Heart left ventricle (tissue), 16 donors: ENCODE measurements at places on chromosomes 1 and 21. TPM values are rescaled to one million over a fixed set of nuclear protein-coding genes. Genes with fewer than 3 reads are reported as not detected.

- no peak for DNase-seq
Observed at GRCh38 chr1:20634065-20634593, 871 bp downstream of the PINK1 start.

- no peak for DNase-seq
Observed at GRCh38 chr21:41319273-41319672, 2.7 kb downstream of the FAM3B start.

DNA sequence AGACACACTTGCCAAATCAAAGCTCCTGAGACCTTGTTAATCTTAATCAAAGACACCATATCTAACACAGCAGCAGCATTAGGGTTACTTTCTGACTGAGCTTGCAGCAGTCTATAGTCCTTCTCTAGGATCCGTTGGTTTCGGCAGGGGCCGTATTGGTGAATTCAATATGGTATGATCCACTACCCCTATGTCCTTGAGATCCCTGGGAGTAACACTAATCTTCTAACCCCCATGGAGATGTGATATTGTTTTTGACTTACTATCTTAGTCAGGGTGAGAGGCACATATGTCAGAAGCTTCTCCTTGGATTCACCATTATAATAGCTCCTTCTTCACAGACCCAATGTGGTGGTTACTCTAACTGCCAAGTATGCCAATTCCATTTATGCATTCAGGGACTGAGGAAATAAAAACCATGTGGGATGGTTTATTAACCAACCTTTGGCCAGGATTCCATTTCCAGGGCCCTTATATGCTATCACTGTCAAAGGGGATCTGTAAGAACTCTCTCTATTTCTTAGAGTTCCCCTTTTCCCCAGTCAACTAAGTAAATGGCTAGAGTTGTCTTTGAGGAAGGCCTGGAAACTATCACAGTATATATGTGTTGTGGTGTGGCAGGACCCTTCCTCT lies 673.6 kb upstream of the USP24 start:
- no peak for DNase-seq

DNA sequence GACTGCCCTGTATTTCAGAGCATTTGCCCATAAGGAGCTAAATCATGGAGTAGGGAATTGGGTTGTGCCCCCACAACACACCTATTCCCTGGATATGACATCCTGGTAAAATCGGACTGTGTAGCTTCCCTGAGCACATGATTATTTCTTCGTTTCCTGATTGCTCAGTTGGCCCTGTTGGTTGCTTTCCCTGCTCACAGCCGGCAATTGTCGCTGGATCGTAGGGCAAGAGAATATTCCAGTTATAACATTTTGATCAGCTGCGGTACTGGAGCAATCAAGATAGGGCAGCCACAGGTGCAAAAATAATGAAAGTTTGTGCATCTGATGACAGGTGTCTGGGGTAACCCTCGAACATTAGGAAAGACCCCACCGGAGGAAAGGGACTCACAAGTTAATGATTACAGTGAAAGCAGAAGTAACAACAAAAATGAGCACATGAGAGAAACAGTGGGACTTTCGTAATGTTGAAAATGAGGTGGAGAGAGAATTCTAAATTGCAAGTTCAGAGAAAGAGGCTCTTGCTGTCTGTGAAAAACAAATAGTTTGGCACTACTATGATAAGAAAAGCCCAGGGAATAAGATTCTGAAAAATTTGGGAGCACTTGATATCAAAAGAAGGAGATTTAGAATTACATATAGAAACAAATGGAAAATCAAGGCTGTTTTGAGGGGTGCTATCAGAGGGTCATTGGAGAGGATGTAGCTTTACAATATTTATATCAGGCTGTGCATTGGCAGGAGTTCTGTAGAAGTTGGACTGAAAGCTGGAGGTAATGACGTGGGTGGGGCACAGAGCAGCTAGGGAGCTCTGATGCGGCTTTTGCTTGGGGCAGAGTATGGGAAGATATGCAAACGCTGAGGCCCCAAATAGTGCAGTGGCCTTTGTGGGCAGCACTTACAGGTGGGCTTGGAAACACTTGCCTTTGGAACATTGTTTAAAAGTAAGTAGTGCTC lies at the start of gene MAB21L3:
MAB21L3 (plus strand) TSS at position 833 of the 957 bp plus-strand sequence. CDS start 1,217 bp downstream, outside the sequence.
- no peak for DNase-seq

DNA sequence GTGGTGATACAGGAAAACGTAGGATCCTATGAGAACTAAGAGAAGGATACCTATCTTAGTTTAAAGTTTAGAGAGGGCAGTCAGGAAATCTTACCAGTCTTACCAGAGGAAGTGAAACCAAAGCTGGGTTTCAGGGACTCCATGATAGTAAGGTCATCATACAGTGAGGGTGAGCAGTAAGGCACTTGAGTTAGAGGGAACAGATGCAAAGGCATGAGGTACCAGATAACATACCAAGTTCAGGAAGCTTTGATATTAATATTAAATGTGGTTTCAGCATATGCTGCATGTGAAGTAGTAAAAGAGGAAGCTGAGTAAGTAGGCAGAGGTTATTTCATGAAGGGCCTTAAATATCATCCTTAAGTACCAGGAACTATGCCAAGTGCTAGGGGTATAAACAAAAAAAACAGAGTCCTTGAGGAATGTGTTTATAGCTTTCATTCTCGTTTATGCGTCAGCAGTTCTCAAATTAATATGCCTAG lies 16.9 kb downstream of the ATG4C start:
- no peak for DNase-seq

- no peak for DNase-seq
Observed at GRCh38 chr1:19373211-19374082, 61.3 kb downstream of the SLC66A1 start.

DNA sequence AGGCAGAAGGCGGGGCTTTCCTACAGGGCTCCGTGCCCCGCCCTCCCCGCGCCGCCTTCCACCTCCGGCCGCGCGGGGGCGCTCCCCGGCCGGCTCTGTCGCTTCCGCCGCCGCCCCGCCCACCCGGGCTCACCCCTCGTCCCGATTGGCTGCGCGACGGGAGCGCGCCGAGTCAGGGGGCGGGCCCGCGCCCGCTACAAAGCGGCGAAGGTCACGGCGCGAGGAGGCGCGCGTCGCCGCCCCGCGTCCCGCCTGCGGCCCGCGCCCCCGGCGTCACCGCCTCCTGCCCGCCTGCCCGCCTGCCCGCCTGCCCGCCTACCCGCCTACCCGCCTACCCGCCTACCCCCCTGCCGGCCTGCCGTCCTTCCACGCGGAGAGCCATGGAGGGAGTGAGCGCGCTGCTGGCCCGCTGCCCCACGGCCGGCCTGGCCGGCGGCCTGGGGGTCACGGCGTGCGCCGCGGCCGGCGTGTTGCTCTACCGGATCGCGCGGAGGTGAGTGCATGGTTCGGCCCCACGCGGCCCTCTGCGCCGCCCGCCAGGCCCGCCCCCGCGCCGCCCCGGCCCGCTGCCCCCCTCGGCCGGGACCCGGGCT lies at the start of gene TMEM201:
TMEM201 (plus strand) TSS at position 361 of the 593 bp plus-strand sequence; CDS start at position 381, 20 bp downstream.
- peak; percentile 94 for DNase-seq

DNA sequence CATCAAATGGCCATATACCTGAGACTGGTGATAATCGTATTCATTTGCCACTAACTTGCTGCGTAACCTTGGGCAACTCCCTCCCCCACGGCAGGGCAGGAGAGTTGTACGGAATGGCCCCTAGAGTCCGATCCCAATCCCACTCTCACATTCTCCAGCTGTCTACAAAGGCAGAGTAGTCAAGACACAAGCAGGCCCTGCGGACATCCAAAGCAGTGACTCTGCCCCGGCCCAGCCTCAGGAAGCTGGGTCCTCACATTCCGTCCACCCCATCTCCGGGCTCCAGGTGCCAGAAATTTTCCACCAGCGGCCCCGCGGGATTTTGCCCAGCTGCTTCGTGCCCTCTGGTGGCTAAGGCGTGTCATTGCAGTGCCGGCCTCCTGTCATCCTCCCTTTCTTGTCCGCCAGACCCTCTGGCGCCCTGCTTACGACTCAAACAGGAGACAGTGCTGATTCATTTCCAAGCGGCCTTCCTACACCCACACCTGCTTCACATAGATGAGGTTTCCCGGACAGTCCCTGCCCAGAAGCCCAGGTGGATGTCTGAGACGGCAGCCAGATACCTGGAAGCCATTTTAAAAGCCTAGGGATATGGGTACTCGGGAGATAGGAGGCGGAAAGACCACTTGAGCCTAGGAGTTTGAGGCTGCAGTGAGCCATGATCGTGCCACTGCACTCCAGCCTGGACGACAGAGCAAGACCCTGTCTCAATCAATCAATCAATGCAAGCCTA lies 2.9 kb upstream of the S100A2 start:
- peak; percentile 90 for DNase-seq

DNA sequence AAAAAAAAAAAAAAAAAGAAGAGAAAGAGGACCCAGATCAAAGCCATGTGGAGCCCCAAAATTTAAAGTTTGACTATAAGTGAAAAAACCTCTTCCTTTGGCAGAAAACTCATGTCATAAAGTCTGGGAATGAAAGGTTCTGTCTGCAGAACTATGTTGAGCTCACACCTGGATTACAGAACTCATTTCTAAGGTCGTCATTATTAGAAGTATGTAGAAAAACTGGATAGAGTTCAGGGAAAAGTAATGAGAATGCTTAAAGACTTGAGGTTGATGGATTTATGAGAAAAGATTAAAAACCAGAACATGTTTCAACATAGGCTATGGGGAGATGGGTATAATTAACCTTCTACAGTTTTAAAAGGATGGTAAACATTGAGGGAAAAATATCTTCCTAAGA lies 90.7 kb upstream of the COL11A1 start:
- DNase-seq: no peak

GRCh38 chr1:59345221-59345620 lies 48.3 kb downstream of the FGGY start:
- DNase-seq: no peak

- DNase-seq: no peak
Observed at GRCh38 chr21:42189431-42189830, 29.5 kb upstream of the ABCG1 start.

- no peak for DNase-seq
Observed at GRCh38 chr1:239647045-239647444, 260.7 kb downstream of the CHRM3 start.

DNA sequence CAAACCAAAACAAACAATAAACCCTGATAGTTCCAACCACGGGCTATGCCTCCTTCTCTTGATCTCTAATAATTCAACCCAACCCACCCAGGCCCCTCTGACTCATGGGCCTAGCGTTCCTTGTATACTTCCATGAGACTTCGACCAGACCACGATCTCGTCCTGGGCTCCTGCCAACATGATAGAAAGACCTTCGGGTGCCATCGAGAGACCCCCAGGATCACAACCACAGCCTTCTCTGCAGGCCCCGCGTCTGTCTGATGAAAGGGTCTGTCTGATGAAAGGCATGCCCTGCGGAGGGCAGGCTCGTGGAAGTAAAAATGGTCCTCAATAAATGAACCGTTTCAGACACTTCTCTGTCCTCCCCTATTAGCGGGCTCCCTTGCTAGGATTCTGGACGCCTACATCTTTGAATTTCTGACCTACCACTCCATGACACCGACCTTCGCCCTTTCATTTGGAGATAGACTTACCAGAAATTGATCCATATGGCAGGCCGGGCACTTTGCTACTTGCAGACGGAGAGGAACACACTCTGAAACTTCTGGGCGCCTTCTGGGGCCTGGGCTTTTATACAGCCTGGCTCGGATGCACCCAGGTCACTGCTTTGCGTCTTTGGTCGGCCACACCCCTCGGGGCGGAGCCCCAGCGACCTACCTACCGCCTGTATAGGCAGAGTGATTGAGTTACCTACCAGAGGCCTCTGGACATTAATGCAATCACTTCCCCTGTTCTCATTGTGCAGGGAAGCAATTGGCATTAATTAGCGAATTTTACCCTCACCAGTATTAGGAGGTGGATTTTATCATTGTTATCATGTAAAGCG lies 5.3 kb upstream of the KLF18 start:
- DNase-seq: no peak

GRCh38 chr1:72915581-72915980 lies 633.2 kb upstream of the NEGR1 start:
- no peak for DNase-seq

GRCh38 chr1:48889615-48890014 lies 112.9 kb upstream of the BEND5 start:
- DNase-seq: no peak

DNA sequence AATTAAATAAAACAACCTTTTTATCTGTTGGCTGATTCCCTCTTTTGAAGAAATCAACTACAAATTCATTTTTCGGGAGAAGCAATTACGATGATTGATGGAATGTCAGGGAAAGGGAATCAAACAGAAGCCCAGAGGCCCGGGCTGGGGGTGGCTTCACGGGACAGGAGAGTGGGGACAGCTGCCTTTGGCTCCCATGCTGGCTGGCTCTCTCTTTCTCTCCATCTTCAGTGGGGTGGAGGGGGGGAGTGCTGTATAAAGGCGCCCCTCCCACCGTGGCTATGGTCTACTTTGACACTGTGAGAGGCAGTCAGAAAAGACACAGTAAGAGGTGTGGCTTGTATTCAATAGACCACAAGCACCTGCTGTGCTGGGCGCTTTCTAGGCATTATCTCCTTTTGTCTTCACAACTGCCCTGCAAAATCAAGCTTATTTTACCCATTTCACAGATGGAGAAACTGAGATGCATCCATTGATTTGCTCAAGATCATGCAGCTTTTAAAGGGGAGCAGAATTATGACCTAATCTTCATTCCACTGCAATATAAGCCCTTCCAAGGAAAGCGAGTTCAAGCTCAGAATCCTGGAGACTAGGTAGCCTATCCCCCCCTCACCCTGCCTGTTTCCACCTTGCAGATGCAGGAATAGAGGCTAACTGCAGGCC lies 92.9 kb downstream of the GRIK3 start:
- no peak for DNase-seq

DNA sequence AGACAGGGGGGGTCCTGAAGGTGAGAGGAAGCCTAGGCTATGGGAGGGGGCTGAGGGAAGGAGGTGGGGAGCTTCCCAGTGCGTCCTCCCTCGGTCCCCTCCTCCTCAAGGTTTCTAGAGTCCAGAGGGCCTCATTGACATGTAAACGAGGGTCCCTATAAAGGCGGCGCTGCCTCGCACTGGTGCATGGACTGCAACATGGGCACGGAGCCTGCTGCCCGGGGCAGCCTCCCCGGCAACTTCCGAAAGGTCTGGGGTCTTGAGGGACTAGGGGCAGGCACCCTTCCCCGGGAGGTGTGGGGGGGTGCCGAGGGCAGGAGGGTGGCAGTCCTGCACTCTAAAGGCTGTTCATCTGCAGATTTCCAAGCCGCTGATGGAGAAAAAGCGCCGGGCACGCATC lies at the start of gene HES3:
HES3 (plus strand) TSS at position 187 of the 400 bp plus-strand sequence; CDS start at position 374, 187 bp downstream.
- no peak for DNase-seq

The LCE2A gene
- not detected for total RNA-seq

- DNase-seq: no peak
Observed at GRCh38 chr1:47184090-47184821, 5.6 kb downstream of the PDZK1IP1 start.

The MIB2 gene
- total RNA-seq: 69.9 TPM

- DNase-seq: no peak
Observed at GRCh38 chr1:34408011-34408410, 231.3 kb downstream of the C1orf94 start.
